Keratinocyte (primary cell): ENCODE measurements at places on chromosomes 7 and 10.

- DNase-seq: no peak
Measured at GRCh38 chr7:120709972-120710320, 148.0 kb downstream of the TSPAN12 start.

DNA sequence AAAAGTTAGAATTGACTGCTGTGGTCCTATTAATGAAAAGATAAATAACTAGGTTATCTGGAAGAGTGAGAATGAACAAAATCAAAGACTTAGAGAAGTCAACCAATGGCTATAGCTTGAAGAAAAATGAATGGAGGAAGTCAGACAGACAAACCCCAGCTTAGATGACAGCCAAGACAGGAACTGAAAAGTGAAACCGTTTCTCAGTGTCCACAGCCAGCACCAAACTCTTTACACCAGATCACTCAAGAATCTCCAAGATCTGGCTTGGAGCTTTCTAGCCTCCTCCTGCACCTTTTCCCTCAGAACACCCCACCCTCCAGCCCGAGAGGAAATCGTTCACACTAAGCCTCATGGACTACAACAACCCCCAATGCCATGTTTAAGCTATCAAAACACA is 167.0 kb downstream of the SFMBT2 start:
- no peak for DNase-seq

DNA sequence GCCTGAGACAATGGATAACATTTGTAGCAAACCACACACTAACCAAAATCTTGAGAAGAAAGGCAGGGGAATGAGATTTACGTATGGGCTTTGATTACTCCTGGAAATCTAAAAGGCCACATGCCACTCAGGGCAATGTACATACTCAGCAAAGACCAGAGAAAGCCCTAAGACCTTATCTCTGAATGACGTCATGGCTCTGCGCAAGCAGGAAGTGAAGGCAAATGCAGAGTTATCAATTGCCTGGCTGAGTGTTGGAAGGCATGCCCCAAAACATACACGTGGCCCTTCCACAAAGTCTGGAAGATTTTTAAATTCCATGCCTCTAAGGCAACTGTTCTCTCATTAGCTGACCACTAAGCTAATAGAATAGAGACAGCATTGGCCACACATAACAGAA is 90.9 kb upstream of the NRBF2 start:
- no peak for DNase-seq

GRCh38 chr10:80924063-80924952 is 386.6 kb downstream of the SH2D4B start:
- no peak for DNase-seq
